Common myeloid progenitor, CD34-positive (primary cell): ENCODE measurements at places on chromosomes 7 and 10.

- no peak for DNase-seq
Measured at GRCh38 chr7:130886438-130887135, 152.6 kb upstream of the KLF14 start.

DNA sequence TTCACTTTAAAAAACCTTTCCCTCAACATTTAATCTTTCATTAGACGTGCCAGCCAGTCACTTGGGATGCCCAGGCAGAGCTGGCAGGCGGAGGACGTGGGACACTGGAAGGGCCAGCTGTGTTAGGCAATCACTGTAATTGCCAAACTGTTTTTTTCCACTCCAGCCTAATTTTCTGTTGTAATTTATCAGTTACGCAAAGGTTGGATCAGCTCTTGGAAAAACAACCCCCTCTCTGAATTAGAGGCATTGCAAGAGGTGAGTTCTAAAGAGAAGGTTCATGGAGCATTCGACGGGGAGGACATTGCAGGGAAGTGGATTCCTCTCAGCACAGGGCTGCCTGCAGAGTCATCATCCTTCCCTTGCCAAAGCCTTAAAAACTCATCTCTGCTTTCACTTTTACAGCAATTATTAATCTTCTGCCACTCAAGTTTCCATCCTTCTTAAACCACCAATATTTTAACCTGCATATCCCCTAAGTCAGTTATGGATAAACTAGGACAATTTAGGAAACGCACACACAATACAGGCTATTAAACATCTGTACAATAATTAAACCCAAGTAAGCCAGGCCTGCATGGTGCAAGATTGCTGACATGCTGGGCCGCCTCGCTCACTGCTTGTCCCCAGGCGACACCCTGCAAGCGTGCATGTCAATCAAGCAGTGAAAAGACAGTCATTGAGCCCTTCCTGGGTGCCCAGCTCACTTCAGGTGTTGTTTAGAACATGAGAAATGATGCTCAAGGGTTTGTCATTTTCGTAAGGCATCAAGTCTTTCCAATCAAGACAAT, 272.3 kb upstream of the RNF32 start:
- DNase-seq, result no peak

GRCh38 chr7:149621776-149622175, 124.2 kb upstream of the ZNF746 start:
- DNase-seq, result peak; percentile 63

- DNase-seq, result no peak
Measured at GRCh38 chr10:35346248-35346647, 9.9 kb downstream of the CCNY start.

DNA sequence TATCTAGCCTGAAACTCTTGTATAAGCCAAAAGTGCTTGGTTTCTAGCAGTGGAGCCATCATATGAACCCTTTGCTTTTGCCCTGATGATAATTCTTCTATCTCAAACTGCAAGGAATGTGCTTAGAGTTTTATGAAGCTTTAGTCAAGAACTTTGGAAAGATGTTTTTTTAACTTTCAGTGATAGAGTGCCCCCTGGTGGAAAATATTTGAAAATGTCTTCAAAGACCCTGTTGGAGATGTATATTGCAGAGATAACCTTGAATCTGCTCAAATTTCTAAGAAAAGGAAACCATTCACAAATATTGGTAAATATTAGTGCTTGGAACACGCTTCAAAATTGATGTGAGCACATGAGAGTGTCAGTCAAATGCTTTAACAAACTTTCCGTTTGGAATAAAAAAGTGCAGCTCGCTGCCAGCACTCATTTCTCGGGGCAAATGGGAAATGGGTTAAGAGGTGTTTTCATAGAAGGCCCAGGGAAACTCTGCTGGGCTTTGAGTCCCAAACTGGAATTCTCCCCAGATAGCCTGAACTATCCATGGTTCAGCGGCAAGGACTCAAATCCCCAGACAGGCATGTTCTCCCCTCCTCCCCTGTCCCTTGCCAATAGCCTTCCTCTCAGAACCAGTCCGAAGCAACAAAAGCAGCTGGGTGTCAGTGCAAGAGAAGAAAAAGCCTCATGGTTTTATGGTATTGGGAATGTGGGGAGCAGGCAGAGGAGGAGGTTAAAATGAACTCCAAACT, 129.3 kb downstream of the MYOF start:
- DNase-seq, result peak; percentile 68

DNA sequence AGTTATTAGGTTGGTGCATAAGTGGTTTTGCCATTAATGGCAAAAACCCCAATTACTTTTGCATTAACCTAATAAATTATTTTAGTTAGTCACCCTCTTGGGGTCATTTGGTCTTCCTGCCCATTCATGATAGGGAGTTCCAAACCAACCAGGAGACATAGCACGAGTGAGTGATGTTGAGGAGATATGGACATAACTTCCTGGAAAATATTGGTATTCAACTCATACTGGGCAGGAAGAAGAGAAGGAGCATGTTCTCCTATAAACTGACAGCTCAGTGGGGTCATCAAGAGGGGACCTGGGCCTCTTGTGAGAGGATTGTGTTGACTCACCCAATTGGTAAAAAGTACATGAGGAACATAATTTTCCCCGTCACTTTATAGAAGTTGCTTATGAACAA, 23.7 kb downstream of the SPAG6 start:
- no peak for DNase-seq

GRCh38 chr7:143728333-143728862, 29.1 kb downstream of the CTAGE6 start:
- no peak for DNase-seq

DNA sequence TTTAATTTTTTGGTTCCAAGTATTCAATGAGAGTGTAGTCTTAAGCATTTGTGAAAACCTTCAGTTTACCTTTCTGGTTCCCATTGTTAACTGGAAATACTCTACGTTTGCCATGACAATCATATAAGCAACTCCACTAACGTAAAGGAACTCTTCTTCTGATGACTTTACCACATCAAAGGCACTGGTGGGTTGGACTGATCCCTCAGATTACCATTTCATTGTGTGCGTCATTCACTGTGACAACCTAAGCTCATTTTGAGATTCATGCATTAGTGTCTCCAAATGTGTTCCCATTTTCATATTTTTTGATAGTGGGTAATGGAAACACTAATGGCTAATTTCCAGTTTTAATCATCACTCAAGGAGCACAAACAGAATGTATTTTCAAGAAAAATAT, 119.9 kb upstream of the COL1A2 start:
- no peak for DNase-seq

GRCh38 chr7:138338361-138338760, 121.7 kb upstream of the TRIM24 start:
- no peak for DNase-seq

- no peak for DNase-seq
Measured at GRCh38 chr10:36148207-36148606, 506.1 kb upstream of the FZD8 start.

DNA sequence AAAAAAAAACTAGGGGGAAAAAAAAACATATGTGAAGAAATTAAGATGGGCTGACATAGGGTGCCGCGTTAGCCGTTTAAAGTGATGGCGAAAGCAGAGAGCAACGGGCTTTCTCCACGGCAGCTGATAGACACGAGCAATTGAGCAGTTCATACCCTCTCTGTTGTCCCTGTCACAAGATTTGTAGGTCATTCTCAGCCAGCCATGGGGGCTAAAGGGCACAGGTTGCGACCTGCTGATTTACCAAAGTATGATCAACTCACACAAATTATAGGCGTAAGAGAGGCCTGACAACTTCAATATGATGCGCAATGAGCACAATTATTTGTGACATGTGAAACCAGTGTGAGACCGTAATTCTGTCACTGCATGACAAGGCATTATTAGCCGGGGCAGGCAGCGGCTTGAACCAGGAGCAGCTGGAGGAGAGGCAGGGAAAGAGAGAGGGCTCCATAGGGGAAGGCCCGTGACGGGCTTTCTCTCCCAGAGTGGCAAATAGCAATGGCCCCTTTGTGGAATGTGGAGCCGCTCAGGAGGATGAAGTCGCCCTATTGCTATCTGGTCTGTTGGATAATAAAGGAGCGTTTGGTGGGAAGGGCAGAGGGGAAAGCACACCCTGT, 195.1 kb upstream of the HABP2 start:
- no peak for DNase-seq

- DNase-seq, result no peak
Measured at GRCh38 chr7:71021131-71021530, 110.8 kb upstream of the GALNT17 start.

DNA sequence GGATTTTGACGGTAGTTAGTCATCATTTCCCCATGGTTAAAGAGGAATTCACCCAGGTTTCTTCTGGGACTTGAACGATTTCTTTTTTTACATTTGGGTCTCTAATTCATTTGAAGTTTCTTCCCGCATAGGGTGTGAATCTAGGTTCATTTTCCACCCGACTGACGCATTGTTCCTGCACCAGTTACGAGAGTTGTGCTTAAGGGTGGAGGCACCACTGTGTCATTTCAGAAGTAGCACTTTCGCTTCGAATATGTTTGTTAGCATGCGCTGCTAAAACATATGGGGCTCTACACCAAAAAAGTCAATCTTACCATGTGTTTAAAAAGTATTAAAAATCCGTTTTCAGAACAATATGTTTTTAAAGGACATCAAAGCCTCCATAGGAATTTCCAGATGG, 140.3 kb downstream of the VIPR2 start:
- no peak for DNase-seq
